Activated T-cell treated with anti-CD3 and anti-CD28 coated beads for 4 hours (primary cell): ENCODE measurements at places on chromosomes 2 and 18.

- no peak for DNase-seq
Measured at GRCh38 chr2:105609746-105610402, 134.8 kb upstream of the NCK2 start.

GRCh38 chr18:50008306-50008705, 186.6 kb downstream of the MYO5B start:
- no peak for DNase-seq

- DNase-seq, result no peak
Measured at GRCh38 chr2:83517727-83518368, 941.2 kb downstream of the SUCLG1 start.

- no peak for DNase-seq
Measured at GRCh38 chr18:59742325-59743111, 45.3 kb upstream of the CCBE1 start.

GRCh38 chr2:101619191-101619591, 78.3 kb upstream of the MAP4K4 start:
- no peak for DNase-seq

GRCh38 chr2:27645197-27645596, 16.3 kb downstream of the GPN1 start:
- no peak for DNase-seq

DNA sequence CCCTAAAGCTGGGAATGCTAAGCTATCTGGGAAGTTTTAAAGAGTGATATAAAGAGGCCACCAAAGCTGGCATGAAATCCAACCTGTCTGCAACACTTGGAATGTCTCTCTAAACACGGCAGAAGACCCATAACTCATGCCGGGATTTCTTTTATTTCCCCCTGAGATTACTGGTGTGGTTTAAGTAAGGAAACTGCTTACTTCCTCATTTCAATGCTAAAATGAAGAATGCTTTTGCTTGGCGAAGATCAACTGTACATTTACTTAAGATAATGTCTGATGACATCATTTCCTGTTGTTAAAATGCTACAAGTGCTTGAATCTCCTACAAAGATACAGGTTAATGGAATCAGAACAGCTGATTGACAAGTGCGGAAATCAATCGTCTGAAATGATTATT, 353.8 kb upstream of the SALL3 start:
- no peak for DNase-seq

DNA sequence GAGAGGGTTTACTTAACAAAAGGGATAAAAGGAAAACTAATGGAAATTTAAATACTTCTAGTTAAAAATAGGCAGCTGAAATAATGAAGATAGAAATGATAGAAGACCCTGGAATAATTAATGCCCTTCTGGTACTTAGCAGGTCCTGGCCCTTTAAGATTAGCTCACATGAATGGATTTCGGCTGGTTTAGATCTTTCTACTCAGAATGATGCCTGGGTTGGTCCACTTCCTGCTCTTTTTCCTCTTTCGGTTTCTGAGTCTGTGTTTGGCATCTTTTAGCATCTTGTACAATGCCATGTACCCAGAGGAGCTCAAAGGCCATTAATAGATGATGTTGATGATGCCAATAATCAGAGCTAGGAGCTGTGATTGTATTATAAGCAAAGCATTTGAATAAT, 290.5 kb downstream of the CLIP4 start:
- DNase-seq, result no peak

DNA sequence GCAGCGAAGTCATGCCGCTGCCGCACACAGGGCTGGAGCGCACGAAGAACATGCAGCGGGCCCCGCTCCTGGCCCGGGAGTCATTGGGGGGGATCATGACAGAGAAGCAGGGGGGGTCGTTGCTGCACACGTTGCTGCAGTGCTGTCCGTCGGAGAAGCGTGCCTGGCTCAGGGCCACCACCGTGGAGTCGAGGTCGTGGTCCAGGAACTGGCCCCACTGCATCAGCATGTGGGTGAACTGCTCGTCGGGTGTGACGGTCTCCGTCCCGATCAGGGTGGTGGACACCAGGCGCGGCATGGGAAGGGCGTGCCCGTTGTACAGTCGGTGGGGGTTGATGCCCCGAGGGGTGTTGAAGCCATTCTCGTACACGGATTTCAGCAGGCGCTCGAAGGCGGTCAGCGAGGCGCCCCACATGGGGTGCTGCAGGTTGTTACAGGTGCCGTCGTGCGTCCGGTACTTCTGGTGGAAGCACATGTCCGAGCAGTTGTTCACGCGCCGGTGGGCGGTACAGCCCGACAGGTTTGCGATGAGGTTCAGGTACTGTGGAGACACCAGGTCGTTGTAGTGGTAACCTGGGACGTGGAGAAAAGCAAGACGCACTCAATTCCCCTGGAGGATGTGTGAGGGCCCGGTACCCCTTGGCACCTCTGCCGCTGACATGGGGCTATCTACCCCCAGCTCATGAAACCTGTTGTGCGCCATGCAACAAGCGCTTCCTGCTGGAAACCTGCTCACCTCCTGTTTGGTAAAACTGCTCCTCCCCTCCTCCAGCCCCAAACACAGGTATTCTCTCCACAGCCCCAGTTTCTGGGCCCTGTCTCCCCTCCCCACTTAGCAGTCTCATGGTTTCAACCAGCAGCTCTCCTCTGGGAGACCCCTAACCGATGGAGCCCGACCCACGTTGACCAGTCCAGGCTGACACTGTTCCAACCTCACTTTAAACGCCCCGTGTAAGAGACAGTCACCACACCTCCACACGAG, 94.9 kb downstream of the PXDN start:
- DNase-seq, result no peak

GRCh38 chr2:121008975-121009374, 273.3 kb downstream of the GLI2 start:
- DNase-seq, result no peak

- no peak for DNase-seq
Measured at GRCh38 chr2:236338495-236339184, 74.4 kb upstream of the ASB18 start.

GRCh38 chr2:128580988-128581848, 262.6 kb upstream of the HS6ST1 start:
- DNase-seq, result no peak

- no peak for DNase-seq
Measured at GRCh38 chr2:241126771-241127202, 22.5 kb downstream of the PASK start.

DNA sequence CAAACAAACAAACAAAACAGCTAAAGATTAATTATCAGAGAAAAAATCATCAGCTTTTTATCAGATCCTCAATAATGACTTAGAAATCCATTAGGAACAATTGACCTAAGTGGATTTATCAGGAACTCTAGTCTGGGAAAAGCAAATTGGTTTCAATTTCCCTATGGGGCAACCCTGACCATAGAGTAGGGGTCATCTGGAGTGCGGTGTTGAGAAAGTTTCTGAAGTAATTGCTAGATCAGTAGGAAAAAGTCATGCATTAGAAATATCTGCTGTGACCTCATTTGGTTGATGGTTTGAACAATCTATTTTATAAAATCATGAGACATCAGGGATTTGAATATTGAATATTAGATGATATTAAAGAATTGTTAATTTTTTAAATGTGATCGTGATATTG, 507.9 kb downstream of the TXNL1 start:
- DNase-seq, result no peak

- no peak for DNase-seq
Measured at GRCh38 chr2:158686210-158686691, 108.9 kb upstream of the DAPL1 start.

- DNase-seq, result no peak
Measured at GRCh38 chr2:41489638-41490037, 558.2 kb upstream of the PKDCC start.

- no peak for DNase-seq
Measured at GRCh38 chr2:159140070-159140769, 146.3 kb downstream of the WDSUB1 start.

GRCh38 chr2:178422097-178422496, 28.9 kb downstream of the PRKRA start:
- DNase-seq, result no peak

- no peak for DNase-seq
Measured at GRCh38 chr2:173652767-173653431, 298.2 kb downstream of the CDCA7 start.

DNA sequence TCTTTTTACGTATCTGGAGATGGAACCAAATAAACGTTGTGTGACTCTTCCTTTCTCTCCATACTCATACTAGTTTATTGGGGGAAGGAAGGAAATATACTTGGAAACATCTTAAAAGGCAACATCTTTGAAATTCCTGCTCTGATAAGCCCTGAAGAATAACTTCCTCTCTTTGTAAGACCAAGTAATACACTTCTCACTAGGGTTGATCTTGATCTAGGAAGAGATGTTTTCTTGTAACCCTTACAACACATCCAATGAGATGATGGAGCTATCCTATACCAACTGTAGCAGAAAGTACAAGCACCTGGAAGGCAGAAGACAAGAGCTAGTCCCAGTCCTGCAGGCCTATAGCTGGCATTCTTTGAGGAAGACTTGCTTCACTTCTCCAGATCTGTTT, 2.0 kb downstream of the ANKRD44 start:
- DNase-seq, result no peak

DNA sequence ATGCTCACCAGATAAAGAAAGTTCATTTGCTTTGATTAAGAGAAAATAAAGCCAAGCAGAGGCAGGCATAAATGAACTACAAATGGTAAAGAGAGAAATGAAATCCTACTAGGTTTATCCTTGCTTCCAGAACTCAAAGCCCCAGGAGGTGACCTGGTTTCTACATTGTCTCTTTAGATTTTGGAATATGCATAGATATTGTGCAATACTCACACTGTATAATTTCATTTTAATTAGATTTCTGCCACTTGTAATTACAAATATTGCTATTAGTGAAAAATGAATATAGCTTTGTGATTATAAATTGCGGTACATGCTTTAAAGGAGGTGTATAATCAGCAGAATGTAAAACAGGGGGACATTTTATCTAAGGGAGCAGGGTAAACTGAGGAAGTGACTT, 76.9 kb upstream of the NRXN1 start:
- no peak for DNase-seq

- DNase-seq, result no peak
Measured at GRCh38 chr2:234960175-234961088, 8.6 kb downstream of the SH3BP4 start.

DNA sequence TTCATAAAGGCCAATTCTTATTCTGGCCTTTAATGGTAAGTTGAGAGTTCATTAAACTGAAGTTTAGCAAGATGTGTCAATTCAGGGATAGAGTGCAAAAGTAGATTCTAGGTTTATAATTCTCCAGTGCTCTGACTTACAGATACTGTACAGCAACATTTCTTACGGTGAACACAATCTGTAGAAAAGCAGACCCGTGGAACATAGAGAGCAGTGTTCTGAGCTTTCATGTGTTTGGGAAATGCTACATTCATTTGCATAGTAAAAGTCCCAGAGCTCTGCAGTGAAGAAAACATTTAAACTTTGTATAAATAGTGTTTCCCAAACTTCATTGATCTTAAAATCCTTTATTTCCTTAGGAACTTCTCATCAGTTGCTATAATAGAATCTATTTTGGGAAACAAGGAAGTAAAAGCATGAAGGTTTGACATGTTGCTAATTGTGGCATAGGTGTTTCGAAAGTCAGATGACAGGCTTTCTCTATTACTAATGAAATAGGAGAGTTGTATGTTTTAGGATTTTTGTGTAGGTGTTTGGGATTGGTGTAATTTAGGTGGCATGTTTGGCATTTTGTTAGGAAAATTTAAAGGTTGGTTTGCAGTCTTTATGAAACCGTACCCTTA, 138.2 kb downstream of the ASXL3 start:
- no peak for DNase-seq

- no peak for DNase-seq
Measured at GRCh38 chr2:240419723-240420122, 15.7 kb upstream of the GPC1 start.

- DNase-seq, result no peak
Measured at GRCh38 chr2:23320058-23320457, 64.9 kb upstream of the KLHL29 start.

DNA sequence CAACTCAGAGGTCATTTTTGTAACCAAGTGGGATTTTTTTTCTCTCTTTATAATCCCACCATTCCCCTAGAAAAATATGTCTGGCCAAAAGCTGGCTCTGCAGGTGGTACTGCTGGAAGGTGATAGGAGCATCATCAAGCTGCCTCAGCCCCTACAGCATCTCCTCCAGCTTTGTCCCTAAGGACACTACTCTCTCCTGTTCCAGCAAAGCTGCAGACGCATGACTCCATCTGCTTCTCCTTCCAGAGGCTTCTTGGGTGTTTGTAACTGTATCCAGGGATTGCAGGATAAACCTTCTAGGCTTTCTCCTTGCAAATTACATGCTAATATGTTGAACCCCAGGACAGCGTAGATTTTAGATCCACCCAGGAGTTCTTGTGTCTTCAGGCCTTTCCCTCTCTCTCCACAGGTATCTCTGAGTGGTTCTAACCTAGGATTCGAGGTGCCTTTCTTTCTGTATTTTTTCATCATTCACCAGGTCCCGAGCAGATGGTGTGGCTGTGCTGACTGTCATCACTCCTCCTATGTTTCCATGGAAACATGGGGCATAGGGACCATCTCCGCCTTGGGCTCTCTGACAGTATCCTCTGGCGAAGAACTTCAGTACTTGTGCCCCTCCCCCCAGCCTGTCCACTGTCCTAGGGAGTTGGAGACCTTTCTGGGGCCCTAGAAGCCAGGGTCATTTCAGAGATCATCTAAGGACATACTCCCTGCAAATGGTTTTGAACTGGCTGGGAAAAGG, 34.3 kb downstream of the AFF3 start:
- no peak for DNase-seq

DNA sequence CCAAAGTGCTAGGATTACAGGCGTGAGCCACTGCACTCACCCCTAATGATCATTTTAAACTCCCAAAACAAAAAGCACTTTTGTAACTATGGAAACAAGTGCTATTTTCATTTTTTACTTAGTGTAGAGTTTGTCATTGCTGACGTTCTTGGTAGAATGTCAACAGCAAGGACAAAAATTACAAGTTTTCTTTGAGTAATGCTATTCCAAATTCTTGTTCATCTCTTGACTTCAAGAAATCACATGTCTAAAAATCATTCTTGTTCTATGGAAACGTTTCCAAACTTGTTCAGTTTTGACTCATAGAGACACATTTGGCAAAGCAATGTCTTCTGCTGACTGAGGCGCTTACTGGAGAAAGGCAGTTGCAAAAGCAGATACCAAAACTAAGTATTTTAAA, 82.6 kb downstream of the MBP start:
- DNase-seq, result no peak

GRCh38 chr2:12726271-12726670, 9.5 kb downstream of the TRIB2 start:
- no peak for DNase-seq

DNA sequence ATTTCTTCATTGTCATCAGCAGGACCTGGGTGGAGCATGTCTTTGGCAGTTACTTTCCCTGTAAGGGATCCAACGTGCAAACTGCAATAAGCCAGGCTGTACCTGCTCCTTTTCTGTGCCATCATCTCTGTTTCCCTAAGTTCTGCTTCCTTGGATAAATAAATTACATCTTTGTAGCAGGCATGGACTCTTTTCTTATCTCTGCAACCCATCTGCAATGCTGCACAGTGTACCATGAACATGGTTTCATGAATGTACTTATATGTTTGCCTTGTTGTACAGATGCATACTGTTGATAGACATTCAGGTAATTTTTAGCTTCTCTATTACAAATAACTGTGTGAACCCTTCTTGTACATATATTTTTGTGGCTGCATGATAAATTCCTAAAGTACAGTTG, 616.7 kb upstream of the PIK3C3 start:
- no peak for DNase-seq
